Substantia nigra (tissue), 51 donors: ENCODE measurements at places on chromosomes 11 and 22.

- DNase-seq: no peak
Observed at GRCh38 chr22:44188986-44189630, 8.4 kb downstream of the PARVG start.

GRCh38 chr22:47784367-47784983, 1022.0 kb downstream of the TBC1D22A start:
- DNase-seq: no peak

DNA sequence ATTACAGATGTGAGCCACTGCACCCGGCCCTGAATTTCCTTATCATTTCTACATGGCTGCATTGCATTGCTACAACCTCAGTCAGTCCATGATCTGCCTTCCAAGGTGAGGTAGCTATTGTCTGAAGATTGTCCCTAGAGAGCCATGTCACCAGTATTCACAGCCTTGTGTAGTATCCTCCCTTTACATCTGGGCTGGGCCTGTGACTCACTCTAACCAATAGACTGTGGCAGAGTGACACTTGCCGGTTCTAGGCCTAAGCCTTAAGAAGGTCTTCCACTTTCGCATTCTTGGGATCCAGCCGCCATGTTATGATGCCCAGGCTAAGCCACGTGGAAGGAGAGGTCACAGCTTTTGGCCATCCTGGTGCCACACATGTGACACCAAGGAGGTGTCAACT, 10.1 kb upstream of the PLEKHB1 start:
- no peak for DNase-seq

DNA sequence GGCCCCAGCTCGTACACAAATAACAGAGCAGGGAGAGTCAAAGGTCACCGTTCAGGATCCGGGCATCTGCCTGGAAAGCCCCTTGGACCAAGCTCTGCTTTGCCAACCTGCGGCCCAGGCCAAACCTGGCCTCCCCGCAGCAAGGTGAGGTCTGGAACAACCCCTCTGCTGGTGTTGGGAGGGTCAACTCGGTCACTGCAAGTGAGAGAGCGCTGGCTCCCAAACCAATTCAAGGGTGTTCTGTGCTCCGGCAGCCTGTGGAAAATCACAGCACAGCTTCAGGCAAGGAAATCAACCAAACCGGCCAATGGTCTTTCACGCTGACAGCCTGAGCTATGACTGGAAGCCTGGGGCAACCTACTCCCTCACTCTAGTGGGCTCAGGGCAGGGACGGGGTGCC, 63.4 kb downstream of the MYH9 start:
- no peak for DNase-seq

GRCh38 chr22:38276166-38276565, 3.4 kb upstream of the TMEM184B start:
- DNase-seq: no peak

DNA sequence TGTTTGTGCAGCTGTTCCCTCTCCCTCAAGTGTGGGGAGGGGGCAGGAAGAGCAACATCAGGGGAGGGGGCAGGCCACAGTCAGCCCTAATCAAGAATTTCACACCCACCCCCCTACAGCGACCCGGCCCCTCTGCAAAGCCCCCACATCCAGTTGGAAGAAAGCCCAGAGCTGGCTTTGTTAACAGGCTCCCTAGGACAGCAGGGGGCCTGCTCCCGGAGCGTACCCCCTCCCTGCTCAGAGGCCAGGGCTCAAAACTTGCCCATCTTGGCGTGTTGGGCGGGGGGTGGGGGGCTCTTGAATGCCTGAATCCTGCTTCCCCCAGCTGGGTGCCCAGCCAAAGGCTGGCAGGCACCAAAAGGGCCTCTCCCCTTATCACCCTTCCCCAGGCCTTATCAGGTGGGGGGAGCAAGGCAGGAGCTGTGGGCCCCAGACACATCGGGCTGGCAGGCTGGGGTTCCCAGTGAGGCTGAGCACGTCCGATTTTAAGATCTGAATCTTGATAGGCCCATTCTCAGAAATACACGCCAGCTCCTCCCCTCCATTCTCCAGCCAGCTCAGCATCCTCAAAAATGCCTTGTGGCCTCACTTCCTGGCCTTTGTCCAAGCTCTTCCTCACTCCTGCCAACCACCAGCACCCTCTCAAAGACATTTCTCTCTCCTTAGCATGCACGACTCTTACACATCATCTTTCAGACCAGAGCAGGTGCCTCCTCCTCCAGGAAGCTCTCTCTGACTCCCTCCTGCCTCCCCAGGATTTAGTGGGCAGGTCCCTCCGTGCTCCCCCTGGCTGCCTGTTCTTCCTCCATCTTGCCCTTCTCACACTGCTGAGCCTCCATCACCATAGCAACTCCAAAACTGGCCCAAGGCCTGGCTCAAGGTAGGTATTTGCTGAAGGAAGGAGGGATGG, 384.8 kb downstream of the MN1 start:
- no peak for DNase-seq
